ENCODE measurements at places on chromosomes 4 and X.
A peak's percentile ranks its signal among the peaks of the same experiment; 100 is the strongest.

DNA sequence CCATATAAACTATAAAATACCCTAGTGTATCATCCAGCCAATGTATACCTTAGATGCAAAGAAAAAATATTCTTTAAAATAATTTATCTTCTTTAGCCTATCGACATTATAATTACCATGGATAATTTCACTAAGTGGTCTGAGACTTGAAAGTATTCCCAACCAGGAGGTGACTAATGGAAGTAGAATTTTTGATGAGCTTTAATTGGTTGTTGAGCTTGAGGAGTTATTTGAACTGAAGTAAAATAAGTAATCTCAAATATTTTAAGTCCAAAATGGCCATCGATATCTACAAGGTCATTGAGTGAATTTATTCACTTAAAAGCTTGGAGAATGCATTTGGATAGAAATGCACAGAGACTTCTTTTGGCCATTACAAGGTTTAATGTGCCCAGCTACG lies 436.2 kb downstream of the TLL1 start:
- DNase-seq: no peak

DNA sequence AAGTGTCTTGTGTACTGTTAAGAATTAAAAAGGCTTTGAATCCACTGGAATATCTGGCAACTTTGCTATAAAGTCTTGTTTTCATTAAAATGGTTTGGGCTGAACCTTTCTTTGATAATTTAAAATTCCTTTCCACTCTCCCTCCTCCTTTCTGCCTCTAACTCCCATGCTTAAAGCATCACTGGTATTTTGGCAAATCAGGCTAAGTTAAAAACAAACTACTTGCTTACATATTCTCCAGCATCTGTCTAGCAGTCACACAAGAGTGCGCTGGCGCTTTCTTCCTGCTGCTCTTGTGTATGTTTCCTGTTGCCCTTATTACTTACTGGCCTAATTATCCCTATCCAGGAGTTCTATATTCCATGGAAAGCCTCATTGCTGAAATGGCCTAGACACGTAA lies 136.6 kb downstream of the VEGFC start:
- DNase-seq: no peak

- DNase-seq: no peak
Observed at GRCh38 chr4:99275885-99276284, 14.9 kb downstream of the ADH1A start.

DNA sequence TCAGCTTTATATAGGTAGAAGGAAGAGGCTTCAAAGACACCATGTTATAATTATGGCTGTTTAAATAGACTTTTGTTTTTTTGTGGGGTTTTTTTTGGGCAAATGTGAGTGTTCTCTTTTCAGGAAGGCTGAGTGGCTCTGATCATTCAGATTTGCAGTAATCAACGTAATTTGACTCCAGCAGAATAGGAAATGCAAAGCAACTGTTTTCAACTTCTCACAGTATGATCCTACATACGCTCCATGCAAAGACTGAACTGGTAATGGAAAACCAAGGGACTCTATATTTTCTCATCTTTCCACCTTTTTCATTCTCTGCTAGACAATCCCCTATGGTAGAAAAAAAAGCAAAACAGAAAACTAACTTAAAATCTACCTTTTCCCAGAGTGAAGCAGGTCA lies 10.8 kb downstream of the ADH1B start:
- no peak for DNase-seq

GRCh38 chrX:19334945-19335626 lies 8.6 kb upstream of the PDHA1 start:
- no peak for DNase-seq

DNA sequence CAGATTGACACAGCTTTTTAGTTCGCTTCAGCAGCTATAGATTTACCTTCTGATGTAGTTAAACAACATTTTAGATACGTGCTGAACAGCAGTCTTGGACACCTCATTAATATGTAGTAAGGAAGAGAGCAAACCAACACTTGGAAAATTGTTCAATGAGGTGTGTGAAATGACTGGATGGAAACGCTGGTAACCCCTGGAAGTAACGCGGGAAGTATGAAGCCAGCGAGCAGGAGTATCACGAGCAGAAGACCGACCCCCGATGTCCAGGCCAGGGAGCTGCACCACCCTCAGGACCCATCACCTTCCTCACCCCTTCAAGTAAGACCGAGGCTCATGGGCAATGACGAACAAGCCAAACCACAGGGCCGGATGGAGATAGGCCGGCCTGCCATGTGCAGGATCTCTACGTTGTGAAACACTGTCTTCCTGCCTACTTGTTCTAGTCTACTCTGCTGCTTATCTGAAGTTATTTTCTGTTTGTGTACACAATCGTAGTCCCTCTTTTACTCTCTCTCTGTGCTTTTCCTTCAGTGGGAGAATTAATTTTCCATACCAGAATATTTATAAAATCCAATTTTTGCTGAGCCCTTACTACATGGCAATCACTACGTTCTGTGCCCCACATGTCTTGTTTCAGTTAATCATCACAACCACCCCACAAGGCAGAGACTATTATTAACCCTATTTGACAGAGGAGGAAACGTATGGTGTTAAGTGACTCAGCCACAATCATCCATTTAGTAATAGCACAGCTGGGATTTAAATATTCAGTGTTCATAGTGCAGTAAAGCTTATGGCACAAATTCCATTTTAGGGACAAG lies 221.7 kb downstream of the APBB2 start:
- DNase-seq: no peak

- no peak for DNase-seq
Observed at GRCh38 chrX:11189097-11189496, 78.0 kb downstream of the HCCS start.

- DNase-seq: peak; percentile 23
Observed at GRCh38 chr4:15963001-15963451, at the start of gene FGFBP2. FGFBP2 (minus strand) TSS chr4:15963175; CDS start chr4:15963129, 46 bp downstream.

DNA sequence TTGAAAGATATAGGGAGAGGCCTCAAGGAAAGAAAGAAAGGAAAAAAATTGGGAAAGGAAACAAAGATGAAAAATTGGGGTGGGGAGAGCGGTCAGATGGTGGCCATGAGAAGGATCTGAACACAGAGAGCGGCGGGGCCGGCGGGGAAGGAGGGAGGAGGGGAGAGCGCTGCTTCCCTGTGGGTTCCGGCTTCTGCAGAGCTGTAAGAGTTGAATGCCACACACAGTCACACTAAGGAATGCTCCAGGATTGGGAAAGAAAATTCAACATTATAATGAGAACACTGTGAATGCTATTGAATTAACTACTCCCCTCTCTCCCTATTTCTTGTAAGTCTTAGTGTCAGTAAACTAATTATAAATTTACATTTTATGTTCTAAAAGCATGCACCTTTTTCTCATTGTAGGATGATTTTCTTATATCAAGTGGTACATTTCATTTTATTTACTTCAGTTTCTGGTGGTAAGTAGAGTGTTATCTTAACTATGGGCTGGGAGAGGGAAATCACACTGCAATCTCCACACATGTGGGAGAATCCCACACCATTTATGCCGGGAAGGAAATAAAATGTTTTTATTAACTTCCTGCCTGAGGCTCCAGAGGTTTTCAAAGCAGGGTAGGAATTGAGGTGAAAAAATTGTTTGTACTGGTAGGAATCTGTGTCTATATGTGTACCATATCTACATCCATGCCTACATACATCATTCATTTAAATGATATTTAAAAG lies 904 bp downstream of the F11 start:
- DNase-seq: no peak

- no peak for DNase-seq
Observed at GRCh38 chr4:109275066-109275745, 27.3 kb downstream of the COL25A1 start.

DNA sequence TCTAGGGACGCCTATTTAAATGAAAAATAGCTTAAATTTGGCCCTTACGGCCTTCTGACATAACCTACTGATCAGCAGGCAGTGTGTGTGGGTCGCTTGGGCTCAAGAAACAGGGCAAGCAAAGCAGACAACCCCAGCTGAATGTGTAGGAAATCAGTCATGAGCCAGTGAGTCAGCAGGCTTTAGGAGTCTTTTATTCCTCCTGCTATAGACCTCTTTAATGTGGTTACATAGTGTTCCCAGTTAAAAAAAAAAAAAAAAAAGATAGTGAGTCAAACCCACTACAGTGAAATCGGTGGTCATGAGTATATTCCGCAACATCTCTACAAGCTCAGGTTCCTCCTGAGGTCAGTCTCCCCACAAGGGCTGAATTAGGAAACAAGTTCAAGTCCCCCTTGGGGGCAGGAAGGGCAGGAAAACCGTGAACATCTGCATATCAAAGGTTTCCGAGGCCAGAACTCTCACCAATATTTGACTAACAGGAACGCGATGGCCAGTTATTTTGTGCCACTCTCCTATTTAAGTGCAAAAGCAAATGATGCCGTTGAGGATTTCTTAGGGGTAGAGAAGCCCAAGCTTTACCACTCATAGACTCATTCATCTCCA lies 32.7 kb downstream of the ACSL1 start:
- no peak for DNase-seq

DNA sequence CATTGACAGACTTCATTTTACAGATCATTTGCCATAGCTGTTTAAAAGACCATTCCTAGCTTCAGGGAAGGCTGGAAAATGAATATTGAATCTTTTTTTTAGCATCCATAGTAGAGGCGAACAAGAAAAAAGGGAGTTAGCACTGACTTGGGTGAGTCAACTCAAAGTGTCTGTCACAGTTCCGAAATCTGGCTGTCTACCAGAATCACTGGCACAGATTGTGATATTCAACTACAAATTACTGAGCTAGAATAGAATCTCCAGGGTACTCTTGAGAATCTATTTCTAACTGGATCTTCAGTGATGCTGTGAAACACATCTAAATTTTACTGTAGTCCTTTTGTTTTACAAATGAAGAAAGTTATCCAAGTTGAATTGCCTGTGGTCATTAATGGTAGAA lies 31.5 kb downstream of the SEC24B start:
- DNase-seq: no peak

GRCh38 chr4:184370711-184371389 lies 103.5 kb downstream of the IRF2 start:
- no peak for DNase-seq

GRCh38 chr4:83335701-83336100 lies 1.1 kb upstream of the HPSE start:
- no peak for DNase-seq

DNA sequence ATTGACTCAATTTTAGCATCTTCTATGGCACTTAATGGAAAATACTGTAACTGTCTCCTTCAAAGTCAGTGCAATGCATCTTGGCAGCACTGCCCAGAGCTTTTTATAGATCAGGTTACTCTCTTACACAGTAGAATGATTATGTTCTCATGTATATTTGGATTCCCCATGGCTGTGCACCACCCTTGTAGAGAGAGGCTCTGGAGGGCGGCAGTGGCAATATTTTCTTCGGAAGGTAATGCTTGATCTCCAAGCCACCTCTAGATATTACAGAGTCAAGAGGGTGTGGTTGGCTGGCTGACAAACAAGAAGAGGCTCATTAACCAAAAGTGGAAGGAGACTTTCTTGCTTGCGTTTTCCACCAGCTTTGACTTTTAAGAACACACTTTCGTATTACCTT lies 72.8 kb upstream of the ARSJ start:
- DNase-seq: peak; percentile 62

GRCh38 chr4:188021548-188022249 lies 26.1 kb downstream of the ZFP42 start:
- DNase-seq: no peak

- DNase-seq: no peak
Observed at GRCh38 chrX:6917666-6918065, 229.8 kb upstream of the STS start.

- DNase-seq: no peak
Observed at GRCh38 chr4:169571435-169571834, 40.9 kb downstream of the NEK1 start.

DNA sequence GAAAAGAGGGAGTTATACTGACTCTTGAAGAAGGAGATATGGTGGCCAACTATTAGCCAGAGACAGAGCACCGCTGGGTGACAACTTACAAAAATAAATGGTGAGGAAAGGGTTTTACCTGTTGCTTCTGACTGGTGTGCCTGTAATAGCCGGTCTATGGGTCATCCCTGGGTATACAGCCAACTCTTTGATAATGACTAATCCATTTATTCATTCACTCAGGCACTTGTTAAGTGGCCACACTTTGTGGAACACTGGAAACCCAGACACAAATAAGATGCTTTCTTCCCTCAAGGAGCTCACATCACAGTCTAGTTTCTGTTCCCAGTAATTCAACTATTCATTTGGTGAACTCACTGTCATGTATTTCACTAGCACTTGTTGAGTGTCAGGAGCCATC lies 13.2 kb upstream of the CAPN6 start:
- DNase-seq: no peak

GRCh38 chr4:182805750-182806149 lies 111.4 kb downstream of the DCTD start:
- DNase-seq: no peak

DNA sequence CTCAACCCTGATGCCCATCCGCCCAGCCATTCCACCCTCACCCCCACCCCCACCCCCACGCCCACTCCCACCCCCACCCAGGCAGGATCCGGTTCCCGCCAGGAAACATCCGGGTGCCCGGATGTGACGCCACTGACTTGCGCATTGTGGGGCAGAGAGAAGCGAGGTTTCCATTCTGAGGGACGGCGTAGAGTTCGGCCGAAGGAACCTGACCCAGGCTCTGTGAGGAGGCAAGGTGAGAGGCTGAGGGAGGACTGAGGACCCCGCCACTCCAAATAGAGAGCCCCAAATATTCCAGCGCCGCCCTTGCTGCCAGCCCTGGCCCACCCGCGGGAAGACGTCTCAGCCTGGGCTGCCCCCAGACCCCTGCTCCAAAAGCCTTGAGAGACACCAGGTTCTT lies at the start of gene MAGEA1:
Gene MAGEA1, plus strand, starts transcription at position 154 of the 400 bp plus-strand sequence. CDS start 3,106 bp downstream, outside the sequence.
- no peak for DNase-seq

DNA sequence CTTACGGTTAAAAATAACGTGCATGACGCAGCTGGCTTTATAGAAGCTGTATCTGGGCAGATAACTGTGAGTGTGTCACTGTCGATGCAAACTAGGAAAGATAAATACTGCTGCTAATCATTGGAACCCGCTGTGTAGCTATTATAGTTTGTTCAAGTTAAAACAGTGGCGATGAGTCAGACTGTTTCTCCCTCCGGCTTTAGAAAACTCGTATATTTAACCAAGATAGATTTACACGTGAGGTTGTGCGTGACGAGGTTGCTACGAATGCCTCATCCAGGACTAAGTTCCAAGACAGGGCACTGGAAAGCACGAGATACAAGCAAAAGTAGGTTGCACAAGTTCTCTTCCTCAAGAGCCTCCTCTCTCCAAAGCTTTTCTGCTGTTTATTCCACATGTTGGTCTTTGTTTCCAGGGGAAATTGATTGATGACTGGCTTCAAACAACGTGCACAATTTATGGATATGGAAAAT lies 270.7 kb downstream of the FBXW7 start:
- DNase-seq: no peak

DNA sequence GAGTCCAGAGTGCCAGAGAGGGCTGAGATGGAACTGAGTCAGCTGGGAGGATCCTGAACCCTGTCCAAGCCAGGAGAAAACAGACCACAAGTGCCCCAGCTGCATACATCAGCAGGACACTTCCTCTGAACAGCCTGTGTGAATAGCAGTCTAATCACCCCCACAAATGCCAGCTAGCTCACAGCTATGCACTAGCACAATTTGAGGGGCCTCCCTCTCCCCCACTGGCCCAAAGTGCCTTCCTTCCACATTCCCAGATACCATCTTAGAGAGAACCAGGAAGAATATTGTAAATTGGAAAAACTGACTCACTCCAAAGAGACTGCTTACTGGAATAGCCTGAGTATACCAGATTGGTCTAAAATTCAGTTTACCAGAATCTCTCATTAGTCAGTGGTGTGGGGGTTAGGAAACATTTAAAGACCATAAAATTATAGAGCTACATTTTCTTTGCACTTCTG lies 292.6 kb upstream of the KLF3 start:
- no peak for DNase-seq
